ENCODE measurements at places on chromosomes 3 and 15.

- DNase-seq = no peak
These were observed 109.8 kb downstream of the RPL22L1 start for GRCh38 chr3:170760174-170760526.

- DNase-seq = no peak
These were observed 557.0 kb upstream of the SGO1 start for GRCh38 chr3:20742903-20743552.

DNA sequence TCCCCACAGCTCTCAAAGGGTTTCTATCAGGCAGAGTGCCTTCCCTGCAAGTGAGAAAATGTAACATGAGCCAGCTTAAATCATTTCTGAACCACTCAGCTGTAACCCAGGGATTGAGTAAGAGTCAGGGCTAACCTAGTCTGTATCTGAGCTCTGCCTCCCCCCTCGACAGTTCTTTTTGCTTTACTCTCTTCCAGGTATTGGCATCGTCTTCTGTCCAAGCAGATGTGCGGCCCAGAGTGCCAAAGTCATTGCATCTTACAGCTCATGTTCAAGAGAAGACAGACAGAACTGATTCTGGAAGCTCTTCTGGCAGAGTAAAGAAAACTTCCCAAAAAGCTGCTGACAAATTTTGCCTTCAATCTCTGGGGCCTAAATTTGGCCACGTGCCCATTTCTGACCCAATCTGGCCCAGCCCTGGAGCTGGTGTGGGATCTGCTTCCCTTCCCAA lies 74.8 kb downstream of the ABHD5 start:
- no peak for DNase-seq

DNA sequence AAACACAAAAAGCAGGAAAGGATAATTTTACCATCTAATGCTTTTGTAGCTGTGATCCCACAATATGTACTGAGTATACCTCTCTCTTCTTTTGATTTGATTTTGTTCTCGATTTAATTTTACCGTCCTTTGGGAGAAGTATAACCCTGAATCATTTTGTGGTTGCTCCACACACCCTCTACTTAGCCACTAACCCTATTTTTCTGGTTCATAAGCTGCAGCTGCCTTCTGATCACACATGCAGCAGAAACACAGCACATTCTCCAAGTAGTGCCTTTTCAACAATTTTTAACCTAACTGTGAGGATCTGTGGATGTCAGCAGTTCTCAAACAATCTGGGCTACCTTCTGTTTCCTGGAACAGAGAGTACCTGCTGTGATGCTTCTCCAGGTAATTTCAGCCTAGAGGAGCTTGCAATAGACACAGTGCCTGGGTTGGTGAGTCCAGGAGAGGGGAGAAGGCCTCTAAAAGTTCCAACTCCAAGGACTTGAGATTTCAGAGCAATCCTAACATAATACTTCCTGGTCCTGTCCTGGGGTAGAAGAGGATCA lies 40.3 kb downstream of the HGD start:
- DNase-seq = no peak

DNA sequence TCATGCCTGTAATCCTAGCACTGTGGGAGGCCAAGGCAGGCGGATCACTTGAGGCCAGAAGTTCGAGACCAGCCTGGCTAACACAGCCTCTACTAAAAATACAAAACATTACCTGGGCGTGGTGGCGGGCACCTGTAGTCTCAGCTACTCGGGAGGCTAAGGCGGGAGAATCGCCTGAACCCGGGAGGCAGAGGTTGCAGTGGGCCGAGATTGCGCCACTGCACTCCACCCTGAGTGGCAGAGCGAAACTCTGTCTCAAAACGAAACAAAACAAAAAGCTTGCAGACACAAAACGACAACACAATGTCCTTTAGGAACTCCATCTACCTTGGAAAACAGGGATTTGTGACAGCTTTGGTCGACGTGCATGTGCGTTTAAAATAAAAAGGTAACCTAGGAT lies 716 bp upstream of the KLHL24 start:
- no peak for DNase-seq

DNA sequence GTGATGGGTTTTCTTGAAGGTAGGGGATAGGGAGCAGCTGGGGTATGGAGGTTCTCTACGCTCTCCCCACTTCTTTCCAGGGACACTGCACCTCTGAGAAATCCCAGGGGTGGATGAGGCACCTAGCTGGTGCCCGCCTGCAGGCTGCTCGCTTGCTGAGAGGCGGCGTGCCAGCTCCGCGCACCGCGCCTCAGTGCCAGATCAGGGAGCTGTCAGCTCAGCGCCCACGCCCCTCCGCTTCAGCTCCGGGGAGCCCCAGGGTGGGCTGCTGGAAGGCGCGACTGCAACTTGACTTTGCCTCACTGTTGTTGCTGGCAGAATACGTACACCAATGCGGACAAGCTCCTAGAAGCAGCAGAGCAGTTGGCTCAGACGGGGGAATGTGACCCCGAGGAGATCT lies 345.7 kb upstream of the UMPS start:
- DNase-seq = no peak

DNA sequence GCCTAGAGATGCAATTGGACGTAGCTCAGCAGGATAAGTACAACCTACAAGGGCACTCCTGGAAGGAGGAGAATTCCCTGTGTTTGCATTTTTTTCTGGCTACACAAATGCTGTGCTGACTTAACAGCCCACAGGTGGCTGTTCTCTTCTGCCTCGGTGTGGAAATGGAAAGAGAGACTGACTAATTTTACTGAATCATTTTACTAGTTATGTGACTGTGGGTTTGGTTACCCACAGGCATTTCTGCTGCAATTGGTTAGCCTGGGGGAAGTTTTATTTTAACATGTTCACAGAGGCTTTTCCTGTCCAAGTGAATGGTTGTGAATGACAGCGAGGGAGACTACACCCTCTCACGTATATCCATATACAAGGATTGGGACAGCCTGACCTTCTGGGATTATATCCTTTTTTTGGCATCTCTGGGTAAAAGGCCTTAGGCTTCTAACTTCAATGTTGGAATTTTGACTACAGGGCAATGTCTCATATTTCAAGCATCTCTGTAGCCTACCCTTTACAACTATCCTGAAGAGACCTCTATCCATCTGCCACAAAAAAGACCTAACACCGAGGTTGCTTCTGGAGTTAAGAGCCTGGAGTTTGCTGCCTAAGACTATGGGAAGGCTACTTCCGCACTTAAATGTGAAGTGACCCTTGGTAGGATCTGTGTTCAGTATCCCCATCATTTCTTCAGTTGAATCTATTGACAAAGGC lies 67.2 kb upstream of the TP63 start:
- no peak for DNase-seq

- no peak for DNase-seq
These were observed 172.5 kb upstream of the LRIG1 start for GRCh38 chr3:66673293-66673692.

DNA sequence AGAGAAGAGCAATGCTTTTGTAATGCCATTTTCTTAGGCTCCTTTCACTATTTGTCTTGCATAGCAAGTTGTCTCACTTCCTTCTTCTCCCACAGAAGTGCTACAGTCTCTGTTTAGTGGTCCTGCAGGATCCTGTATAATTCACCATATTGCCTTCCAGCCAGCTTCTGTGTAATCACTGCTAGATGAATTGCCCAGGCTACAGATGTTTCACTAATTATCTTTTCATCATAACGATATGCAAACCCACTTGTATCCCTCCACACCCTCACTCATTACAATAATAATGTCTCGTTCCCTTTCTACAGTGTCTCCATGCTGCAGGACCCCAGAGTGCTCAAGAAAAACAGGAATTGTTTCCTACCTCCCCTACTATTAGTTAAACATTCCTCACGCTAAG lies 402.9 kb downstream of the TBL1XR1 start:
- no peak for DNase-seq

- peak; percentile 56 for DNase-seq
These were observed 3.9 kb downstream of the TMIE start for GRCh38 chr3:46705022-46705530.

GRCh38 chr3:139463466-139463865 lies 12.8 kb downstream of the RBP2 start:
- DNase-seq = no peak

DNA sequence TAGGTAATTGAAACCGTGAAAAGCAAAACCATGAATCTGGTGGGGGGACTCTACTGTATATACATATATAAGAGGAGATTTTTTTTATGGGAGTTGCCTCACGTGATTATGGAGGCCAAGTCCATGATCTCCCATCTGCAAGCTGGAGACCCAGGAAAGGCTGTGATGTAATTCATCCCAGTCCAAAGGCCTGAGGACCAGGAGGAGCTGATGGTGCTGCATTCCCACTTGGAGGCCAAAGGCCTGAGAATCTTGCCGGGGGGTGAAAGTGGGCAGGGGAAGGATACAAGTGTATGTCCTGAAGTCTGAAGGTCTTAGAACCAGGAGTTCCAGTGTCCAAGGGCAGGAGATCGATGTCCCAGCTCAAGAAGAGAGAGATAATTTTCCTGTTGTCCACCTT lies 37.1 kb upstream of the CEMIP start:
- DNase-seq = no peak

GRCh38 chr3:151230646-151231045 lies 27.6 kb upstream of the GPR171 start:
- no peak for DNase-seq

DNA sequence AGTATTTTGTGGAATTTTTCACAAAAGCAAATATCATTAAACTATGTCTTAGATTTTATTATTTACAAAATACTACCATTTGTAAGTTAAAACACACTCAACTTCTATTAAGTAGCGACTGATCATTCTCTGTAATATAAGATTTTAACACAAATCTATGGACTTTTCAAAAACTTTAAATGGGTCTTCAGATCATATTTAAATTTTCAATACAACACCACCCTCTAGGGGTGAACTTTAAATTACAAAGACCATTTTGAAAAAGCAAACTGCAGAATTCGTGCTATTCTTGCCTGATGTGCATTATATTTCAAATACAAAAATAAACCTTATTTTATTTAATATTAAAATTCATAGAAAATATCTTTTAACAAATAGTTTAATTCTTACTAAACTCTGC lies 8.2 kb upstream of the VGLL4 start:
- no peak for DNase-seq

GRCh38 chr3:13841141-13841540 lies 38.7 kb downstream of the WNT7A start:
- no peak for DNase-seq

DNA sequence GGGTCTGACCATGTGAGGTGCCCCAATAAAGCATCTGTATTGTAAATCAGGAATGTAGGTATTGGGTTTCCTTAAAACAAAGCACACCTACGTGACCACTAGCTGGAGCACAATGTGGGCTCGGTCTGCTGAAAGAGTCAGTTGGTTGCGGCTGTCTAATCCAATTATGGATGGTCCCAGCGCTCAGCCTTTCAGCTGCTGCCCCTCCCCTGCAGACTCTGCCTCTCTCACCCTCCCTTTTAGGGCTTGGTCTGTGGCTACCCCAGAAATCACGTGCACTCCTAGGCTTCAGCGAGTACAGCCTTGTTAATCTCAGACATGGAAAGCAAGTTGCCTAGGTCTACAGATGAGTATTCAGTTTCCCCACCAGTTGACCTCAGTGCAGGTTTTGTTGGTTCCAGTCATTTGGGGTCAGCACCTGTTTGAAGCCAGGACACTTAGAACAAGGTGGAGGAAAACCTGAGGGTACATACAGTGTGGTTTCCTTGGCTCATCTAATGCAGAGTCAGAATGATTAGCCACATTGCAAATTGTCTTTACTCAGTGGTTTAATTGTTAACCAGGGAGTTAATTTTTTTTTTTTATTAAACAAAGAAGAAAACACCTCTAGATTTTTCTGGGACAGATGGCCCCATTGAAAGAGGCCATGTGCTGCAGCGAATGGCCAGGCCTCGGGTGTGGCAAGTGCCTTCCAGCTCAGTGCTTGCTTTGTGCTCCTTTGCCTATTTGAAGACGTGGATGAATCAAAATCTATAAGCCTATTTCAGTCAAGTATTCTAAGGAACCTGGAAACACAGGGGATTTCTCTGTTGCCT lies 137.7 kb downstream of the IGF1R start:
- DNase-seq = no peak

DNA sequence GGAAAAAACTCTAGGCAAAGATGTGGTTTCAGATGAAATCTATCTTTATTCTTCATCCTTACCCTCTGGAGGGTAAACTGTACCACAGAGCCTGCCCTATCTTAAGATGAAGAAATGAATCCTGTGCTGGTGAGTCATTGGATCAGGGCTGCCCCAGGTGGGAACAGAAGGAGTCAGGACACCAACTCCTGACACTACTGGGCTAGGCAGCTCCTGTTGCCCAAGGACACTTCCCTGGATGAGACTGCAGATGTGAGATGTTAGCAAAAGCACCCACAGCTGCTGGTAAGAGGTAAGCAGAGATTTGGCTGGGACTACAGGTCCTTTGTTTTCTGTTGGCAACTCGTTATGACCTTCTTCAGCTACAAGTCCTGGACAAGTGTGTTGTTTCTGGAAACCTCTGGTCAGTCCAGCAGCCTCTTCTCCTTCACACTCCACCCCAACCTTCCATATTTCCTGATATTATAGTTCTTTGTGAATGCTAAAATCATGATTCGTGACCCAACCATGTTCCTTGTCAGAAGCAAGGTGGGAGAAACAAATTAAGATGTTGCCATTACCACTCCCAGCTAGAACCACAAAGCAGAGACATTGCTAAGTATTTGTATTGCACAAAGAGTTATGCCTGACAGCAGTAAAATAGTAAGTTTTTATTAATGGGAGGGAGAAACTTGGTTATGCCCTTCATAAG lies 104.2 kb upstream of the TGFBR2 start:
- DNase-seq = no peak

GRCh38 chr3:28099296-28099695 lies 142.1 kb upstream of the CMC1 start:
- DNase-seq = no peak

DNA sequence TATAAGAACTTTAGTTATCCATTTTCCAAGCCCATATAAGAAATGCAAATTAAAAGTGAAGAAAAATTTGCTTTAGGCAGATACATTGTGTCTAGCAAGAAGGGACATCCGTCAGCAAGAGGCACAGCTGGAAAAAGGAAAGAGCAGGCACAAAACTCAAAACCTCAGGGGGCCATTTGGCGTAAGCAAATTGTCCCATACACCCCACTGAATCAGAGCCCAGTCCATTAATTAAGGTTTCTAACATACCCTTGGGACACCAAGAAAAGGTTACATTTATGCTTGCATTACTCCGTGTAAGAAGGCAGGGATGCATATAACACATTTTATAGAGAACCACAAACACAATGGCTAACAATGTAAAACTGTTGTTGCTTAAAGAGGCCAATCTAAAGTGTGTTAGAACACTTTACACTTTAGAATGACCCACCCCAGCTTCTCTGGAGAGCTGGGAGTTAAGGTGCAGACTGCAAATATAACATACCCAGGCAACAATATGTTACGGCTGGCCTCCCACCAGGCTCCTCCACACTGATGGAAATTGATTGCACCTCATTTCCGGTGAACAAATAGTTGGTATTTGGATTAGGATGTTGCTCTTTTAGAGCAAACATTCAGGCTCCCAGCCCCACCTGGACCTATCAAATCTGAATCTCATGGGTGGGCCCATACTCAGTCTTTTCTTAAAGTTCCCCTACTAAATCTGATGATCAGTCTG lies 23.2 kb downstream of the SEMA5B start:
- no peak for DNase-seq

DNA sequence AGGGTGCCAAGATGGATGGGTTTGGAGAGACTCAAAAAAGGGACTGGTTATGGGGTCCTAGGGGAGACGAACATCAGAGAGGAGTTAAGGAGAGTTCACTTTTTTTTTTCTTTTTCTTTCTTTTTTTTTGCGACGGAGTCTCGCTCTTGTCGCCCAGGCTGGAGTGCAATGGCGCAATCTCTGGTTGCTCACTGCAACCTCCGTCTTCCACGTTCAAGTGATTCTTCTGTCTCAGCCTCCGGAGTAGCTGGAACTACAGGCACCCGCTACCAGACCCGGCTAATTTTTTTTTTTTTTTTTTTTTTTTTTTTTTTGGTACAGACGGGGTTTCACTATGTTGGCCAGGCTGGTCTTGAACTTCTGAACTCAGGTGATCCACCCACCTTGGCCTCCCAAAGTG lies 1.2 kb downstream of the SPINT1 start:
- no peak for DNase-seq
